ENCODE measurements at places on chromosomes 5 and 9.

DNA sequence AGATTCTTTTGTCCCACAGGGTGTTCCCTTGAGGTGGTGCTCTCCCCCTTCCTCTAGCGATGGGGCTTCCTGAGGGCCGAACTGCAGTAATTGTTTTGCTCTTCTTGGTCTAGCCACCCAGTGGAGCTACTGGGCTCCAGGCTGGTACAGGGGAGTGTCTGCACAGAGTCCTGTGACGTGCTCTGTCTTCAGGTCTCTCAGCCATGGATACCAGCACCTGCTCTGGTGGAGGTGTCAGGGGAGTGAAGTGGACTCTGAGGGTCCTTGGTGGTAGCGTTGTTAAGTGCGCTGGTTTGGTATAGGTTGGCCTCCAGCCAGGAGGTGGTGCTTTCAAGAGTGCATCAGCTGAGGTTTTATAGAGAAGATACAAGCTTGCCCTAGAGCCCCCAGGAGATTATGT lies 20.4 kb upstream of the CEP72 start:
- DNase-seq = no peak

- no peak for DNase-seq
Measured at GRCh38 chr9:128314697-128315096, 7.5 kb downstream of the TRUB2 start.

GRCh38 chr5:26945901-26946300 lies 92.5 kb downstream of the CDH9 start:
- DNase-seq = no peak

DNA sequence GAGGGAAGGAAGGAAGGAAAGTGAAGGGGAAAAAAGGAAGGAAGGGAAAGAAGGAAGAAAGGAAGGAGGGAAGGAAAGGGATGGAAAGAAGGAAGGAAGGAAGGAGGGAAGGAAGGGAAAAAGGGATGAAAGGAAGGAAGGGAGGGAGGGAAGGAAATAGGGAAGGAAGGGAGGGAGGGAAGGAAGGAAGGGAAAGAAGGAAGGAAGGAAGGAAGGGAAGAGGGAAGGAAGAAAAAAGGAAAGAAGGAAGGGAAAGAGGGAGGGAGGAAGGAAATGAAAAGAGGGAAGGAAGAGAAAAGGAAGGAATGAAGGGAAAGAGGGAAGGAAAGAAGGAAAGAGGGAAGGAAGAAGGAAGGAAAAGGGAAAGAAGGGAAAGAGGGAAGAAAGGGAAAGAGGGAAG lies 136.9 kb downstream of the BARX1 start:
- DNase-seq = no peak

GRCh38 chr5:37207802-37208201 lies 41.4 kb downstream of the CPLANE1 start:
- DNase-seq = no peak

- DNase-seq = no peak
Measured at GRCh38 chr5:107100121-107100520, 570.6 kb downstream of the EFNA5 start.

- DNase-seq = no peak
Measured at GRCh38 chr9:109689701-109690100, 90.3 kb upstream of the PALM2AKAP2 start.

- DNase-seq = no peak
Measured at GRCh38 chr5:31657315-31657979, 18.5 kb downstream of the PDZD2 start.
